ENCODE measurements at places on chromosomes 1 and 21. TPM values are rescaled to one million over a fixed set of nuclear protein-coding genes. Genes with fewer than 3 reads are reported as not detected.

- DNase-seq = no peak
These were observed 4.1 kb downstream of the ORC1 start for GRCh38 chr1:52400131-52400530.

DNA sequence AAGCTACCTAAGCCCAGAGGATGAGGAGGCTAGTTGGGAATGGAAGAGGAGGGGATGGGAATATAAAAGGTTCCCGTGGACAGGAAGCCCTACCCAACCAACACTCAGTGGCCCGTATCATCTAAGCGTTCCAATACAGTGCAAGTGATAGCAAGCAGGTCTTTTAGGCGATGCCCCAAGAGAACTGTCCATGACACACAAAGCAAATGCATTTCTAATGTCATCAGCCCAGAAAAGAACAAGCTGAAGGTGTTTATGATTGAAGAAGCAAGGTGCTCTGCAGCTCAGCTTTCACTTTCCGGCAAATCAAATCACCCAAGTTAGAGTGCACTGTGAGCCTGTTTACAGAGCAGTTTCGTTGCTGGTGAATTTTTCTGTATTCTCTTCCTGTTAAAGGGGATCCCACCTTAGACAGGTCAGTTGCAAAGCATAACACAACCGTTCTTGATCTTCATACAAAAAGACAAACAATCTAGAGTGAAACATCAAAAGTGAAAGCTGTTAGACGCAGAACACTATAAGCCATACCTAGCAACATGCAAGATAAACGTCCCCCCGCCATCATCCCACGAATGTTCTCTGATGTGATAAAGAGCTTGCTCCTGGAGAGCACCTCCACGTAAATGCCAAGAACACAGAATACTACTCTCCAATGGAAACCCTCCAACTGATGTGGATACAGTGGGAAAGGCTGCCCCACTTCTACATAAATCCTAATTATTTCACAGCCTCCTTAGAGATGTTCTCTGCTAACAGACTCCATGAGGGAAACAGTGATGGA is 54.0 kb downstream of the PGBD5 start:
- DNase-seq = no peak

DNA sequence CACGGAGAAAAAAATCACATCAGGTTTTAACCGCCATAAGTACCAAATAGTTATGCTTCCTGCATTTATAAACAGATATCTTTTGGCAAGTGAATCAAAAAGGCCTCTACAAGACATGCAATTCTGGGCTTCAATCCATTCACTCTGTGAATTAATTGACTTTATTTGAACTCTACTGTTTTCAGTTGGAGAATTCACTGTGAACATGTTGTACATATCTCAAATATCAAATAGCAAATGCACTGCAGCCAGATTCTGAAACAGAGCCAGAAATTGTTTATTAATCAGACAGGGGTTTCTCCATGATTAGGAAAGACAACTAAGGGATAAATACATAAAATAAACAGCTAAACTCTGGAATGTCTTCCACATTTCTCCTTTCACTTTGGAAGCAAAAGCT is 445.4 kb upstream of the NFIA start:
- DNase-seq = no peak

DNA sequence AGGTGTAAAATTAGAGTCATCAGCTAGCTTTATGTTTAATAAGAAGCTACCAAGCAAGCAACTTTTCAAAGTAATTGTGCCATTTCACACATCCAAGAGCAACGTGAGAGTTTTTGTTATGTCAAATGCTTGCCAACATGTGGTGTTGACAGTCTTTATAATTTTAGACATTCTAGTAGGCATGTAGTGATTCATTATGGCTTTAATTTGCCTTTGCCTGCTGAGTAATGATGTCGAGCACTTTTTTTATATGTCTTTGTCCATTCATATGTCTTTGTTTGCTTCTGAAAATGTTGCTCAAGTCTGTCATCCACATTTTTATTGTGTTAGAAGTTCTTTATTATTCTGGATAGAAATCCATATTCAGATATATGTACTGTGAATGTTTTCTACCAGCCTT is 21.4 kb upstream of the CHIT1 start:
- DNase-seq = no peak

DNA sequence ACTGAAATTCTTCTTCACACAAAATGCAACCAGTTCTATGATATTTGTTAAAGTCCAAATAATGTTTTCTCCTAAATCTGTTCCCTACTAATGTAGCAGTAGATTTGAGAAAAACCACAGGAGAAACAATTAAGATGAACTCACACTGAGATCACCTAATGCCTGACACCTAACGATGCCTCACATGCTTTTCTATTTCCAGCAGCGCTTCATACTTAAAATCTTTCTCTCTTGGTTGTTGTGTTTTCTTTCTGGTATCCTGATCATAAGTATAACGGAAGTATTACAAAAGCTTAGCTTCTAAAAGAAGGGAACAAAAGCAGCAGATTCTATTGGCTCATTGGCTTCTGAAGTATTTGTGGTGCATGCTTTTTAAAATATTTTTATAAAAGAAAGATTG is 267.2 kb upstream of the SGIP1 start:
- DNase-seq = no peak

DNA sequence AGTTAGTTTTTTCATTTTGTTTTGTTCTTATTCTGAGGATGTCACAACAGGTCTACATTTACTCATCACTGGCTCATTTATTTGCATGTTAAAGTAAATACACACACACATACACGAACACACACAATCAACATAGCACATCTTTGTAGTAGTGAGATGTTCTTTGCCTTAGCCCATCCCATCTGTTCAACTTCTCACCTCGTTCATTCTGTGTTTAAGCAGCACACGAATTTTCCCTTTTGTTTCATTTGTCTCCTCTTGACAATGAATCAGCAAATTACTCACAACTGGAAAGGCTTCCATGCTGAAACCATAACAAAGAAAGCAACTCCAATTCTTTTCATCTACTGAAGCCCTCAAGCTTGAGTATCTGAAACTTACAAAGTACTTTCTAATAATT is 133.3 kb upstream of the CHRM3 start:
- DNase-seq = no peak

GRCh38 chr1:51534447-51534846 is 15.4 kb upstream of the EPS15 start:
- DNase-seq = no peak

DNA sequence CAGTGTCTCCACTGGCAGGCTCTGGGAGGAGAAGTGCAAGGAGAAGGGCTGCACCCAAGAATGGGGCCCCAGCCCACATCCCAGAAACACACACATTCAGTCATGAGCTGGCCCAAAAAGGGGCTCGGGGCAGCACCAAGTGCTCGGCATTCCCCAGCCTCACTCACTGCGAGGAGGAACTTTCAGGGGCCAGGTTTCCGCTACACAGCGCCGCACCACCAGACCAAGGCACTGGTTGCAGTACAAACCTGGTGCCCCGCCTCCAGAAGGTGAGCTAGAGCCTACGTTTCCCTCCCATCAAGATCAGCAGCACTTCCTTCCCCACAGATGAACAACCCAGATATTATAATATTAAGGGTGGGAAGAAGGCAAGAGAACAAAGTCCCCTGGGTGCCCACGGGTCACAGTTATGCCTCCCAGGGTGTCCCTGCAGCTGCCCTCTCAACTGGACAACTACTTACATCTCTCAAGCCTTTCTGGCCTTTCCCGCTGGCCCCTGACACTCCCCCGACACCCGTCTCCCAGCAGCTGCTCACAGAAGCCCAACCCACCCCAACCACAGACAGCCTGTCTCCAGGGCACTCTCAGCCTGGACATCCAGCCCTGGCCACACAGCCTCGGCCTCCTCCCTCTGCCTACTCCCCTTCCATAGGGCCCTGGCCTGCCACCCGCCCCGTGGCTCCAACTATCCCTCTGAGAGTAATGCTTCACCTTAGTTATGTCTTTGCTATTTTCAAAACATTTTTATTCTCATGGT is 3.8 kb downstream of the PBXIP1 start:
- peak; percentile 69 for DNase-seq

GRCh38 chr1:44354268-44354839 is 703 bp downstream of the ERI3 start:
- no peak for DNase-seq

DNA sequence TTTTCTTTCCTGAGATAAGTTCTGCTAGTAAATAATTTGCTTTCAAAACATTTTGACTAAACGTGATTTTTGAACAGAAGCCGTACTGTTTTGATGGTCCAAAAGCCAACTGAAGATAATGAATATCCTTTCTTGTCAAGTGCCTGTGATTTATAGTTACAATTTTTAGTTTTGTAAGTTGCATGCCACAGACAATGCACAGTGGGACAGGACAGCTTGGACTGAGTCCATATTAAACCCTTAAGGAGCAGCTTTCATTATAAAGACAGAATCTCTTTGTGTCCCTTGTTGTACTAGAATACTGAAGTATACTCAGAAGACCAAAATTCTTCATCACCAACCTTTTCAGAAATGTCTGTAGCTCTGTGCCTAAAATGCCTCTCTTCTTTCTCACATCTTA is 92.2 kb downstream of the LTN1 start:
- DNase-seq = no peak

DNA sequence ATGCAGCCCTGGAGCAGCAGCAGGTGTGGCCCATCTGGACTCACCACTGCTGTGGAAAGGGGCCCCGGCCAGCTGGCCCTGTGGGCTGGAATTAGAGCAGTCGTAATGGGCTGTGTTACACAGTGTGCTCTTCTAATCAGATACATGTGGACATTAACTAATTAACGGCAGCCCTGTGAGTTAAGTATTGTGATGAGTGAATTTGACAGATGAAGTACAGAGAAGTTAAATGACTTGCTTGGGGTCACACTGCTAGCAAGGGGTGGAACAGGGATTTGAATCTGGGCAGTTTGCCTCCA is 58.6 kb downstream of the MDM4 start:
- no peak for DNase-seq

DNA sequence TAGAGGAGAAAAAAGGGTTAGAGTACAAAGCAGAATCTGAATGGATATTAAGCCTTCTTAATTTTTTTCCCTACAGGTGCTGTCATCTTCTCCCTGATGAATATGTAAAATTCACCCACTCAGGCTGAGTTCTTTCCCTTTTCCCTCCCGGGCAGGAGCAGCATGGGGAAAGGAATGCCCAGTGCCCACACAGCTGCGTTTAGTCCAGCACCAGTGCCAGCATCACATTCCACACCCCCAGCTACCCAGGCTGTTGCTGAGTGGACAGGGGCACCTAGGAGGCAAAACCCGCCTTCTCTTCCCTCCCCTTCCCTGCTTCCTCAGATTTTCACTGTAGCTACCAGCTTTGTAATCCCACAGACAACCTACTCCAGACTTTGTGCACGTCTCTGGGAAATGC is 3.4 kb upstream of the CADM3 start:
- DNase-seq = no peak

DNA sequence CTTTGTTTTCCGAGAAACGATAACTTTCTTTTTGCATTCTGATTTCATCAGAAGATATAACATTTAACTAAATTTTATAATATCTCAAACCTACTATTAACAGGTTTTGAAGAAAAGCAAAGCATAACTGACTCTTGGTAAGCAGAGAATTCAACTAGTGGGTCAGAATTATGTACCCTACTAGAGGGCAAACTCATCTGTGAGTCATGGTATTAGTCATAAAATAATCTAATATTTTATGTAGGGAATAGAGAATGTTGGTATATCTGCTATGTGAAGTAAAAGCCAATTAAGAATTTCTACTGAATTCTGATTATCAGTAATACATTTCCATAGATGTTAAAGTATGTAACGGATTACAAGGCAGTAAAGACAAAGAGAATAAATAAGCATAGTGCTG is 56.8 kb downstream of the USP1 start:
- no peak for DNase-seq

- no peak for DNase-seq
These were observed 107.8 kb upstream of the FOXD3 start for GRCh38 chr1:63214553-63214952.

DNA sequence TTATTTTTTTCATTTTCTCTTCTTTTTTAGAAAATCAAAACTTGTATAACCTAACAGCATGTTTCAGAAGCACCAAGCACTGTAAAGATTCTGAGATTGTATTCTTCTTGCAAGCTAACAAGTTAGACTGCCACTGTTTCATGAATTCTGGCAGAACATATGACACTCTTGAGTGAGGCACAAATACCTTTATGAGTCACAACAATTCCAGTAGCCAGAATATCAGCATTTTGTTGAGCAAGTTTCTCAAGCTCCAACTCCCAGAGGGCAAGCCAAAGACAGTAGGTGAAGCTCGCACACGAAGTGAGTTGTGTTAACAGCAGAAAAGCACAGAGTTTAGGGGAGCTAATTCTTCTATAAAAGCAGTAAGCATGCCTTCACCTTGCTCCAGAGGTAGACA is 268.8 kb upstream of the NCAM2 start:
- DNase-seq = no peak

DNA sequence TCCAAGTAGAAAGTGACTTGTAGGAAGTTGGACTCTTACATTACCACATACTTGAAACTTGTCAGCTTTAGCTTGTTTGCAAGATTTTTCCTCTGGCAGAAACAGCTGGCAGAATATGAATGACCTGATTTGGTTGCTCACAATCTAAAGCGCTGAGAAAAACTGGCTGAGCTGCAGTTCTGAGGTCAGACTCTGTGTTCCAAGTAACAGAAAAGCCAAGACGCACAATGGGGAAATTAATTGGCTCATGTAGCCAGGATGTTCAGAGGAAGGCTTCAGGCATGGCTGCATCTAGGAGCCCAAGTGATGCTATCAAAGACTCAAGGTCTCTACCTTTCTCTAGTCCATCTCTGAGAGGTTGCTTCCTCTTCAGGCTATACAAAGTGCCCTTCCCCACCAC is 27.0 kb downstream of the ALPL start:
- no peak for DNase-seq

GRCh38 chr1:36351227-36351977 is 28.0 kb upstream of the EVA1B start:
- no peak for DNase-seq

DNA sequence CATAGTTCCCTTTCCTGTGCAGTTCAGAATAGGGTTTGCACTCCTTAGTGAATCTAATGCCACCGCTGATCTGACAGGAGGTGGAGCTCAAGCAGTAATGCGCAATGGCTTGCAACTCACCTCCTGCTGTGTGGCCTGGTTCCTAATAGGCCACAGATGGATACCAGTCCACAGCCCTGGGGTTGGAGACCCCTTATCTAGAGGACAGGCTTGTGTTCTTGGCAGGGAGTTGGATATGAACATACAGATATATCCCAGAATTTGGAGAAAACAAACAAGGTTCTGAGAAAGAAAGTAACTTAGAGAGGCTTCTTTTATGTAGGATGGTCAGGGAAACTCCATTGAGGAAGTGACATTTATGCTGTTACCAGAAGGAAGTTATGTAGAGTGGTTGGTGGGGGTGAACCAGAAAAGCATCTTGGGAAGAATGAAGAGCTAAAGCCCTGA is 5.1 kb upstream of the PTPRC start:
- DNase-seq = no peak

- no peak for DNase-seq
These were observed 89.8 kb downstream of the NMNAT2 start for GRCh38 chr1:183328371-183328770.

GRCh38 chr21:37208056-37208721 is 58.9 kb downstream of the VPS26C start:
- DNase-seq = peak; percentile 34

GRCh38 chr1:156281693-156282478 is 739 bp downstream of the SMG5 start:
- DNase-seq = no peak

- DNase-seq = no peak
These were observed 15.3 kb downstream of the NPHP4 start for GRCh38 chr1:5976726-5977493.

Gene RGS13
- total RNA-seq = not detected

Gene ESRRG
- total RNA-seq = not detected

Gene NDUFV3
- 17.0 TPM for total RNA-seq

Gene EXTL1
- total RNA-seq = not detected

Gene SAMD11
- not detected for total RNA-seq

Gene PGLYRP4
- total RNA-seq = not detected

Gene UBL4B
- not detected for total RNA-seq

Gene TEX38
- total RNA-seq = not detected

Gene ANKRD35
- 0.35 TPM for total RNA-seq

Gene AK5
- 0.86 TPM for total RNA-seq
